ENCODE measurements at places on chromosomes 13 and 19. TPM values are rescaled to one million over a fixed set of nuclear protein-coding genes. Genes with fewer than 3 reads are reported as not detected.

TINCR gene
- total RNA-seq: 1.4 TPM

GRCh38 chr13:46684287-46685001, 112.5 kb downstream of the ESD start:
- no peak for DNase-seq
- H3K4me1 ChIP-seq: peaks cover 17% of the 10 kb centered on the region
- H3K27me3 ChIP-seq: no peaks in the 10 kb centered on the region
- H3K27ac ChIP-seq: no peak overlapping the region

FRY gene
- total RNA-seq: 19.2 TPM

DNA sequence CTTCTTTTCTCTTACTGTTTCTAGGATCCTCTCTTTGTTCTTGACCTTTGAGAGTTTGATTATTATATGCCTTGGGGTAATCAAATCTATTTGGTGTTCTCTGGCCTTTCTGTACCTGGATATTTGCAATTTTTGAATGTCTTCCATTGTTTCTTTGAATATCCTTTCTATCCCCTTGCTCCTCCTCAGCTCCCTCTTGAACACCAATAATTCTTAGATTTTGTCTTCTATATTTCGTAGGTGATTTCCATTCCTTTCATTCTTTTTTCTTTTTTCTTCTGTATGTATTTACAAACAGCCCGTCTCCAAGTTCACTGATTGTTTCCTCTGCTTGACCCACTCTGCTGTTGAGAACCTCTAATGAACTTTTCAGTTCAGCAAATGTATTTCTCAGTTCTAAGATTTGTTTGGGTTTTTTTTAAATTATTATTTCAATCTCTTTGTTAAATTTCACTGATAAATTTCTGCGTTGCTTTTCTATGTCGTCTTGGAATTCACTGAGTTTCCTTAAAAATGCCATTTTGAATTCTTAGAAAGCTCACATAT, 2.7 kb upstream of the CALM3 start:
- no peak for DNase-seq
- H3K4me3 ChIP-seq: no peak overlapping the region
- no peaks in the 10 kb centered on the region for H3K27me3 ChIP-seq
- H3K36me3 ChIP-seq: no peaks in the 10 kb centered on the region
- H3K27ac ChIP-seq: no peak overlapping the region
- peaks cover 21% of the 10 kb centered on the region for H3K4me1 ChIP-seq

DNA sequence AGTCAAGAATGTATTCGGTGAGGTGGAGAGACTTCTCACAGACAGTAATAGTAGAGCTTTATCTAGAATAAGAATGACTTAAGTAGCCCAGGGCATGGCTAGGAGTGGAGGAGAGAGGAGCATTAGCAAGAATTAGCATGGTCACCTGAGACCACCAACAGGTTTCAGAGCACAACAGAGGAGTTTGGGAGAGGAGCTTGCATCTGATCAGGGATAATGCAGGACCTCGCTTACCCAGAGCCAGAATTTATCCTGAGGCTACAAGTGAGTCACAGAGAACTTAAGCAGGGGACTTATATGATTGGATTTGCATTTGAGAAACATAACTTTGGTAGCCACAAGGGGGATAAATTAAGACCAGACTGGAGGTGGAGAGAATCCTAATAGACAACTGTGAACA, 102.1 kb upstream of the FNDC3A start:
- H3K36me3 ChIP-seq: no peaks in the 10 kb centered on the region
- no peak overlapping the region for H3K4me3 ChIP-seq
- H3K4me1 ChIP-seq: no peaks in the 10 kb centered on the region
- no peak for DNase-seq
- H3K27ac ChIP-seq: no peak overlapping the region

SULT2B1 gene
- total RNA-seq: not detected

GRCh38 chr13:23845105-23845725, 44.0 kb downstream of the MIPEP start:
- no peaks in the 10 kb centered on the region for H3K36me3 ChIP-seq
- no peak overlapping the region for H3K4me3 ChIP-seq
- no peak for DNase-seq
- no peaks in the 10 kb centered on the region for H3K4me1 ChIP-seq
- H3K27ac ChIP-seq: no peak overlapping the region

ZNF682 gene
- total RNA-seq: 7.3 TPM

PCSK4 gene
- 3.1 TPM for total RNA-seq

ZNF90 gene
- 5.4 TPM for total RNA-seq

GRCh38 chr13:113367020-113367560, 3.2 kb upstream of the GRTP1 start:
- peaks cover 13% of the 10 kb centered on the region for H3K27me3 ChIP-seq
- H3K27ac ChIP-seq: no peak overlapping the region
- no peaks in the 10 kb centered on the region for H3K36me3 ChIP-seq
- H3K4me1 ChIP-seq: no peaks in the 10 kb centered on the region

- no peaks in the 10 kb centered on the region for H3K4me1 ChIP-seq
- H3K4me3 ChIP-seq: no peak overlapping the region
- no peak for DNase-seq
- no peaks in the 10 kb centered on the region for H3K27me3 ChIP-seq
These were observed 29.5 kb downstream of the CRTC1 start for GRCh38 chr19:18712981-18713380.

CD79A gene
- 1.3 TPM for total RNA-seq
